ENCODE measurements at places on chromosomes 3 and 15.

DNA sequence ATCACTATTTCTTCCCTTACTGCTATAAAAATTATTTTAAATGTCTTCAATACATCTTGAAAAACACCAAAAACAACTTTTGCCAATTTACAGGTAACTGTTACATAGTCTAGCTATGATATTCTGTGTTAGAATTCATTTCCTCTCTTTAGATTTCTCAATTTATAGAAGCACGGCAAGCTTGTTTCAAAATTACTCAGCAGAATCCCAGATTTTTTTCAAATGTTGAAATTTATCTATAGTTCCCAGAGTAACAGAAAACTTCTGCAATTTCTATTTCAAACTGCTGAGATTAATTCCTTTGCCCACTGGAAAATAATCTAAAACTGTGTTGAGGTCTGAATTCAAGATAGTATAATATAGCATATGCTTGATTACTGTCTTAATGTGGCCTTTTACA lies 41.2 kb downstream of the CCPG1 start:
- no peak for DNase-seq

DNA sequence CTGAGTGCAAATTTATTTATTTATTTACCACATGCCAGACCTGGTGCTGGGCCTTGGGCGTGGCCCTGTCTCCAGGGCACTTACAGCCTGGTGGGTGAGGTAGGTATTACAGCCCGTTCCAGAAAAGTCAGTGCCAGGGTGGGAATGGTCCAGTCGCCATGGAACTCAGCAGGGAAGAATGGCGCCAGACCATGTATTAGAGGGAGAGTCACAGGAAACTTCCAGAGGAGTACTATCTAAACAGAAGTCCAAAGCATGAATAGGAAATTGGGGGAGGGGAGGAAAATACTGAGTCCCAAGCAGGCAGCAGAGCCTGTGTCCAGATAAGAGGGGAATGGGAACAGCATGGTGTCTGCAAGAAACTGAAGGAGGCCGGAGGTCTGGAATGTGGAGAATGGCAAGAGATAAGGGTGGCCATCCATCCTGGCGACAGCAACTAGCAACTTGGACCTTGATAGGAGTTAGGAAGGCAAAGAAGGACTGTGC lies 27.0 kb downstream of the SH3BP5 start:
- no peak for DNase-seq

GRCh38 chr3:153026026-153026425 lies 136.0 kb upstream of the RAP2B start:
- no peak for DNase-seq

DNA sequence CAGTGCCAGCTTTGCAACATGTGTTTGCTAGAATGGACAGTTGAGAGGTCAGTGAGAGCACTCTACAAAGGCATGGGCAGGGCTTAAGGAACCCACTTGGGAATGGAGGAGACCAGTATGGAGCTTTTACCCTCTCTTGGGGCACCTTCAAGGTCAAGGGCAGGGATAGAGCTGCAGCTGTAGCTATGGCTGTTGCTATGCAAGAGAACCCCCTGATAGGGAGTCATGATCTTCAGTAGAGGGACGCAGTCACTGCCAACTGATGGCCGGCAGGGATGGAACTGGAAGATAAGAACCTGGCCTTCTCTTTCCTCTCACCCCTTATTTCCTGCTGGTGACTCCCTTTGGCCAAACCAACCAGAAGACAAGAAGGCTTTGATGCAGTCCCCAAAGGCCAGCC lies 40.3 kb downstream of the THSD4 start:
- DNase-seq: no peak

DNA sequence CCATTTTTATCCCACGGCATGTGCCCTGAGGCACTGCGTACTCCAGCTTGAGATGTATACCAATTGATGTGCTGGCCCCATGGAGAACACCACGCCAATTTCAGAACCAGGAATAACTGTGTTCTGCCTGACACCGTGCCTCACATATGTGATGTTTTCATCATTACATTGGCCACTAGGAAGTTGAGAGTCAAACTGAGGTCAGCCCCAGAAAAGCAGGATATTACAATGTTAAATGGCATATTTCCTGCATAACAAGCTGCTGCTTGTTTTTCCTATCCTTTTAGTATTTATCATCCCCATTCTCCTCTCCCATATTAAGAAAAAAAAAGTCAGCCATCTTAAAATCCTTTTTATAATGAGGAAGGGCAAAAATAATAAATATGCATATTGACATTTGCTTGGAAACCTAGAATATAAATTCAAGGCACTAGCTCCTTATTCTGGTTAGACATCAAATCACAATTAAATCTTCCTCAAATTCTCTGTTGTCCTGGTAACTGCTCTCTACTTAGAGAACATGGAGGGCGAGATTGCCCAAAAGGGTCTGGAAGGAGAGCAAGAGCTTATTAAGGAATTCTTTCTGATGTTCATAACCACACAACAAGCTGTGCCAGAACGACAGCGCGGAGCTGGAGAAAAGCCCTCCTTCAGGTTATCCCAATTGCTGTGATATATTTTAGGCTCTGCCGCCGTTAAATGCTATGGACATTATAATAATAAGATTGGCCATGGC lies 112.6 kb downstream of the UACA start:
- no peak for DNase-seq

DNA sequence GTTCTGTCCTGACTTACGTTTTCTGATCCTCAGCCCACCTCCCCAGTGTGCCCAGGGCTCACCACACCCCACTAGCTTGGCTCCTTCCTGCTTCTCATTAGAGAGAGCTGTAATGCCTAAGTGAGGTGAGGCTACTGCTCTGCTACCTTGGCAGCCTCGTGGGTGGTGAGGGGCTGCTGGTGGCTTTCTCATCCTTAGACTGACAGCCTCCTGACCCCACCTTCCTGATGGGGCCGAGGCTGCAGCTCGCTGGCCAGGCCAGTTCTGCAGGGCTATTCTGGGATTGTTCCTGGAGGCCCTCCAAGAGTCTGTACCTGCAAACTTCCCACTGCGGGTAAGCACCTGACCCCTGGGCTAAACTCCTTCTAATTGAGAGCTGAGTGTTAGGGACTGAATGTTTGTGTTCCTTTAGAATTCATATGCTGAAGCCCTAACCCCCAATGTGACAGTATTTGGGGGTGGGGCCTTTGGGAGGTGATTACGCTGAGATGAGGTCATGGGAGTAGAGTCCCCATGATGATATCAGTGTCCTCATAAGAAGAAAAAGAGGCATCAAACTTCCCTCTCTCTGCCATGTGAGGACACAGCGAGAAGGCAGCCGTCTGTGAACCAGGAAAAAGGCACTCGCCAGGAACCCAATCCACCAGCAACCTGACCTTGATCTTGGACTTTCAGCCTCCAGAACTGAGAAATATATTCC lies 38.1 kb upstream of the IQSEC1 start:
- DNase-seq: no peak

GRCh38 chr3:136134091-136134490 lies 62.0 kb downstream of the MSL2 start:
- DNase-seq: no peak

DNA sequence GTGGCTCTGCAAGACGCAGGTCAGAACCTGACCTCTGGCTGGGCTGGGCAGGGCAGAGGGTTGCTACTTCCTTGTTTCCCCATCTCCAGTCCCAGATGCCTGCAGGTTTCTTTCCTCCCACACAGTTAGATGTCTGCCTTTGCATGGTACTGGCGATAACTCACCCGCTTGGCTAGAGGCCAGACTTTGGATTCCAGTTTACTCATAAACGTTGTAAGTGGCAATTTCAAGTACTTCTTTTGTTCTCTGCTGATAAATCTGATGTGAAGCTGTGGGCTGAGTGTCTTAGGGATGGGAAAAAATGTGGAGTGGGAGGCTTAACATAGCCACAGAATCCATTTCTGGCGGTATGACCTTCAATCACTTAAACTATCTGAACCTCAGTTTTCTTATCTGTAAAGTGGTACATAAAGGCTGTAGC lies 194.2 kb downstream of the EBLN2 start:
- no peak for DNase-seq

- DNase-seq: no peak
These were observed 98.1 kb downstream of the TPRA1 start for GRCh38 chr3:127492426-127492825.

- no peak for DNase-seq
These were observed 108.5 kb downstream of the FILIP1L start for GRCh38 chr3:100005665-100006393.

- no peak for DNase-seq
These were observed 18.4 kb upstream of the CCR2 start for GRCh38 chr3:46335541-46335940.

DNA sequence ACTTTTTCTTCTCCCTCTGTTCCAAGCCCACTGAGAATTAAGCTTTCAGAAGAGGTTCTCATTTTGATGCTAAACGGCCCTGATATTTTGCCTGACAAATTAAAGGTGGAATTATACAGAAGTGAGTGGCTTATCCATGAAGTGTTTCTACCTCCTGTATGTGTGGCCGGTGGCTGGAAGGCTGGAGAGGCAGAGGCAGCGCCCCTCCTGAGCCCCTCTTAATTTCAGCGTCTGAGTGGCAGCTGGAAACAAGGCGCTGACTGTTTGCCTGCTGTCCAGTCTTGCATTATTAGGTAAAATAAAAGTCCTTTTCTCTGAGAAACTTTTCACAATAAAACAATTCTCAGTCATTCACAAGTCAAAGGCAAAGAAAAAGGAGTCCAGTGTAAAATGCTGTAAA lies 685.7 kb downstream of the MCTP2 start:
- no peak for DNase-seq

DNA sequence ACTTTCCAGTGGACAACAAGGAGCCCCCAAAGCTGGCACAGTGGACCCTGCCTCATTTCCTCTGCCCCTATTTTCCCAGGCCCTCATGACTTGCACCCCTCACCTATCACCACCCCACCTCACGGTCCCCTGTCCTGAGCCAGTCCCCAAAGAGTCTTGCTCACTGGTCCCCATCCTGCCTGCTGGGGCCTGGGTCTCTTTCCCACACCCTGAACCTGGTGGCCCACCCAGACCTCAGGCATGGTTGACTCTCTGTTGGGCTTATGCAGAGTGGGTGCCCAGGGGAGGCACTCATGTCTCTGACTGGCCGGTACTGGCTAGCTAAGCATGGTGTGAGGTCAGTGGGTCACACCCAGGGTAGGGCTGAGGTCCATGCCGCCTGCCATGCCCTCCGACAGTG lies 73.2 kb downstream of the SLC12A8 start:
- DNase-seq: no peak

GRCh38 chr3:189772584-189772983 lies 141.4 kb downstream of the TP63 start:
- DNase-seq: no peak

- DNase-seq: no peak
These were observed 194.3 kb downstream of the RORA start for GRCh38 chr15:61034678-61035291.

DNA sequence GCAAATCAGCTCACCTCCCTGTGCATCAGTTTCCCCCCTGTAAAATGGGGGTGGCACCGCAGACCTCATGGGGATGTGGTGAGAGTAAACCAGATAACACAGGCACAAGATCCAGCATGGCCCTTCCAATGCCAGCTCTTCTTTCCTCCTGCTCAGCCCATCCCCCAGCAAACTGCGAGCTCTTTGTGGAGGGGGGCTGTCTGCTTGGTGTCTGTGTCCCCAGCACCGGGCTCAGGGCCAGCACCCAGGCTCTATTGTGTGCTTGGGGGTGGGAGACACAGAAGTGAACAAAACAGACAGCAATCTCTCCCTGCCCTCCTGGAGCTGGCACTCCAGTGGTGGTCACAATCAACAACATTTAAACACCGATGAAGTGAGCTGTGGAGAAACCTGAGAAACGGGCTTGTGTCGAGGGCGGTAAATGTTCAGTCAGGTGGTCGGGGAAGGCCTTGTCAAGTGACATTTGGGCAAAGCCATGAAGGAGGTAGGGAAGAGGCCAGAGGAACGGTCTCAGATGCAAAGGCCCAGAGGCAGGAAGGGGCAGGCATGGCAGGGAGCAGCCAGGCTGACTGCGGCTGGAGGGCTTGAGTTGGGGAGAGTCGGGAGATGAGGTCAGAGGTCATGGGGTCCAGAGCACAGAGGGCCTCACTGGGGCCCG lies 28.4 kb downstream of the GRIP2 start:
- DNase-seq: no peak
